NCI-H510A treated with DMSO at 0.1 percent for 48 hours (cell line): ENCODE measurements at places on chromosomes 7 and 10.

GRCh38 chr10:37479469-37479868, 354.1 kb downstream of the ANKRD30A start:
- DNase-seq = no peak

DNA sequence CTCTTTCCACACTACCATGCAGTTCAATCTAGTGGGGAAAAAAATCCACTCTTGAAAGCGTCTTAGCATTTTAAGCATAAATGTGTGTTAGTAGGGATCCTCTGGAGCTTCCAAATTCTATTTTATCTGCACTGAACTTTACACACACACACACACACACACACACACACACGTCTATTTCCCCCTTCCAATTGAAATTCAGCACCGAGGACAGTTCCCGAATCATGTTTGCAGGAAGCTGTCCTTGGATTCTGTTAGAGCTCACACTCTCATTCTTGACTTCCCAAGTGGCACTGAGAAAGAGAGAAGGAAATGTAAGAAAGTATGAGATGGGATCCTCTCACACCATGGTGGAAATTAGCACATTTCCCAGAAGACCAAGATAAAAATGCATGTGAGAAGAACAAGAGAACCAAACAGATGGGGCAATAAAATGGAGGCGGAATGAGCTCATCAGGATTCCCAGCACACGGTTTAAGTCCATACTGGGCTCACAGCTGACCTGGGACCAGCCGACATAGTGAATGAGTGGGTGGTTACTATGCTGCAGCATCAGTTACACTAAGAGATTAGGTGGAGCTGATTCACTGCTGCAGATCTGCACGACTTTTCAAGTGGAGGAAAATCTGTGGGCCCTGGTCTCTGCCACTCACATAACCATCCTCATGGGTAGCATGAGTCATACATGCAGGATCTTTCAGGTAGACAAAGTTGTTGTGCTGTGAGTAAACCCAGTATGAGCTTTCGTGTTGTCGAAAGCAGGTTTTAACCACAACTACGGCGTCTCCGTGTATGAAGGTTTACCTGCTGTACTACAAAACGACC, 3.3 kb upstream of the NPTX2 start:
- DNase-seq = no peak

GRCh38 chr7:115548756-115549155, 481.8 kb downstream of the TFEC start:
- no peak for DNase-seq

- DNase-seq = no peak
Observed at GRCh38 chr7:96069401-96069800, 252.5 kb downstream of the SLC25A13 start.

- no peak for DNase-seq
Observed at GRCh38 chr10:64261092-64261491, 739.9 kb downstream of the REEP3 start.
